Lower leg skin (tissue), 4 donors: ENCODE measurements at places on chromosomes 5 and 9. TPM values are rescaled to one million over a fixed set of nuclear protein-coding genes. Genes with fewer than 3 reads are reported as not detected.
A peak's percentile ranks its signal among the peaks of the same experiment; 100 is the strongest.

DNA sequence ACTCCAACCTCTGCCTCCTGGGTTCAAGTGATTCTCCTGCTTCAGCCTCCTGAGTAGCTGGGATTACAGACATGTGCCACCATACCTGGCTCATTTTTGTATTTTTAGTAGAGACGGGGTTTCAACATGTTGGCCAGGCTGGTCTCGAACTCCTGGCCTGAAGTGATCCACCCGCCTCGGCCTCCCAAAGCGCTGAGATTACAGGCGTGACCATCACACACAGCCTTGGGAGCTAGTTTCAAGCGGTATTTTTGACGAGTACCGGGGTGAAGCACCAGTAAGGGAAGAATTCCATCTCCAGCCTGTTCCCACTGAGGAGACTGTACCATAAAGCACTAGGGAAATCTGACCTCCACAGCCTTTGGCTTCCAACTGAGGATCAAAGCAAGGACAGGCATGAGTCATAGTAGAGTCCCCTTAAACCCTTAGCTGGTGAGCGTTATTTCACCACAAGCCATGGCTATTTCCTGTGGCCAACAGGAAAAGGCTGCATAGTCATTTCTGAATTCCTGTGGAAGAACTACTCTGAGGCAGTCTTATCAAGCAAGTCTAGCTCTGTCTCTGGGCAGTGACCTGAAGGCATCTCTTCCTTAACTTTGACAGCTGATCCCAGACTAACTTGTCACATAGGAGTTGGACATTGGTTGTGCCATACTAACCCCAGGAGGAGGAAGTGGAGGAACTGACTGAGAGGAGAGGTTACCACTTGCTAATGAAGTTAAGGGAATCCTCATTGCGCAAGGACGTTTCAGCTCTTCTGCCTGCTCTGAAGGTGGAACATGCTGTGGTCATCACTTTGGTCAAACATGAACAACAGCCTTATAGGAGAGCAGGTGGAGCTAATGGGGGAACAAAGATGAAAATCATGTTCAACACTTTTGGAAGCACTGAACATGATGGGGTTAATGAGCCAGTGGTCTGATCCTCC lies 85.8 kb upstream of the DMRT1 start:
- no peak for DNase-seq

DNA sequence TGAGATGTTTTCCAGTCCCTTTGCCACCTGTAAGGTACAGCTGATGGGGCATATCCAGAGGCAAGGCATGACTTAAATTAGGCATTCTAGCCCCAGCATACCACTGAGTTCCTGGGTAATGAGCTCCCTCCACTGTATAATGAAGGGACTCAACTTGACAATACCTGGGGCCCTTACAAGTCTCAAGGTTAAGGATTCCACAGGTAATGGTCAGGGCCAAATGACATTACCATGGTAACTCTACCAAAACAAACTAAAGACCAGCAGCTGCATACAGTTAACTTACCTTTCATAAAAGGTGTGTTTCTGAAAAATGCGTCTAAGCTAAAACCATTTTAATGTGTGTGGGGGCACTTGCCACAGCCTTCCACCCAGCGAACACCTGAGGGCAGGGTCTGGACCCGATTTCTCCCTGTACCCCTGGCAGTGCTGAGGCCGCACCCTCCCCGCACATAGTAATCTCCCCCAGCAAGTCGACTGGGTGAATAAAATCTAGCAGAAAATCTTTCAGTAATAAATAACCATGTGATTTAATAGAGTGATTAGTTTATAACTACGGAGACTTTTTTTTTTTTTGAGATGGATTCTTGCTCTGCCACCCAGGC lies 24.2 kb downstream of the CCDC69 start:
- DNase-seq: peak; percentile 28

DNA sequence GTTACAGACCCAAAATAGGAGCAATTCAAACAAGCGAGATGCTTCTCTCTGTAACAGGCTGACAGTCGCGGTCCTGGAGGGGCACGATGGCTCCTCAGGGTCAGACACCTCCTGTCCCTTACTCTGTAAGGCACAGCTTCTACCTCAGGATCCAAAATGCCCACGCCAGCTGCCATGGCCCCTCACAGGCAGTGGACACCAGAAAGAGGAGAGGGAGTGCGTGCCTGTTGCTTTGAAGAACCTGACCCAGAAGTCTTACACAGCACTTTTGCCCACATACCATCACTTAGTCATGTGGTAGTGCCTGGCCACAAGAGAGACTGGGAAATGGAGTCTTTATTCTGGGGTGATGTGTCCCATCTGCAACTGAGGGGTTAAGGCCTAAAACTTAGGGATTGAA lies 11.6 kb upstream of the ABL1 start:
- DNase-seq: no peak

DNA sequence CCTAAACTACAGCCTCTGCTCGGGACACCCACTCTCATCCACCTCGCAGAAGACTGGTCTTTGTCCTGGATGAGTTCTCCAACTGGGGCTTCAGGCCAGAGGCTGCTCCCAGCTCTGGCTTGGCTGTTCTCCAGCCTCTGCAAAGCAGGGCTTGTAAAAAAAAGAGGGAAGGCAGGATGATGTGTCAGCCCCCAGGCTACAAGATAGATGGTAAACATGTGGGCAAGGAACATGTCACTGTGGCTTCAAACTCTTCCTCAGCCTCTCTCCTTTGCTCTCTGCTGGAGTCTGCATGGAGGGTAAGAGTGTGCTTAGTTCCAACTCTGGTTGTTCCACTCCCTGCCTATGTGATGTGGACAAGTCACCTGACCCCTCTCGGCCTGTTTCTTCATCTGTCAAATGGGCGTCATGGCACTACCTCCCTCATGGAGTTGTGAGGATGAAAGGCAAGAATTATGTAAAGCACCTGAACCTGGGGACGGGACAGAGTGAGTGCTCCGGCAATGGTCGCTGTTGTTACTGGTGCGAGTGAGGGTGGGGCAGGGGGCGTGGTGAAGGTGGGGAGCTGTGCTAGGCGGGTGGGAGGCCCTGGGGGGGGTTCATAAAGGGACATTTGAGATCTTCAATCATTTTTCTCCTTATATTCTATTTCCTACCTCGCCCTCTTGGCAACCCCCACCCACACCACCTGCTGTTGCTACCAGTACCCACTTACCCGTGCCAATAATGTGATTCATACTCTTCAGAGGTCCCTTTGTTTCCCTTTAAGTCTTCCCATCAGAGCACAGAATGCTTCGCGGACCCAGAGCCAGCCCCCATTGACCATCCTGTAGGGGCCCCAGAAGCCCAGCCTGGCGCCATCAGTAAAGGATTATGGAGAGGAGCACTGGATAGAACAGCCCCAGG lies 6.8 kb upstream of the ZNF79 start:
- no peak for DNase-seq

GRCh38 chr5:133356984-133357421 lies 255.3 kb downstream of the FSTL4 start:
- DNase-seq: no peak

GRCh38 chr5:177310757-177311391 lies 824 bp downstream of the MXD3 start:
- peak; percentile 86 for DNase-seq

DNA sequence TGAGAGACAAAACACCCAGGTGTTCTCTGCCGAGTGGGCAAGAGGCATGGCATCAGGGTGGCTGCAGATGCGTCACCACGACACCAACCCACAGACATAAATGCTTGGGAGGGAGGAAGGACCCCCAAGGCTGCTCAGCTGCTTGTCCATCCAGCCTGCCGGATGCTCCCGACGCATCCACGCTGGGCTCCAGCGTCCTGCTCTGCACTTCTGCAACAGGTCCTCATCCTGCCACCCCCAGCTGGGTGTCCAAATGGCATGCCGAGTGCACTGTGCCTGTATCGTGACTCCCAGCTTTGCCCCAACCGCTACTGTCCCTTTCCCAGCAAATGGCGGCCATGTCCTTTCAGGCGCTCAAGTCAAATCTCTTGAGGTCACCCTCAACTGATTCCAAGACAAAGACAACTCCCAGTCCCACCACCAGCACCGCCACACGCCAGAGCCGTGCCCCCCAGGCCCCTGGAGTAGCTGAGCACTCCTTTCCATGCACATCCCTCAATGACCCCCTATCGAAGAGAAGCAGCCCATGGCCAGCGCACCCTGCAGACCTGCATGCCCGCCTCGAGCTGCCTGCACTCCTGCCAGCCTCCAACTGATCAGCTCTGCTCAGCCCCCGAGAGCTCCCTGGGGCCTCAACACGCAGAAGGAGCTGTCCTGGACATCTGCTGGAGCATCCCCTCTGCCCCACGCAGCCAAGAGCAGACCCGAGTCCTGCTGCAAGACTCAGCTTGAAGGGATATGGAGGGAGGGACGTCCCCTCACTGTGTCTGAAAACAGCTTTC lies 116.7 kb downstream of the ROR2 start:
- no peak for DNase-seq

DNA sequence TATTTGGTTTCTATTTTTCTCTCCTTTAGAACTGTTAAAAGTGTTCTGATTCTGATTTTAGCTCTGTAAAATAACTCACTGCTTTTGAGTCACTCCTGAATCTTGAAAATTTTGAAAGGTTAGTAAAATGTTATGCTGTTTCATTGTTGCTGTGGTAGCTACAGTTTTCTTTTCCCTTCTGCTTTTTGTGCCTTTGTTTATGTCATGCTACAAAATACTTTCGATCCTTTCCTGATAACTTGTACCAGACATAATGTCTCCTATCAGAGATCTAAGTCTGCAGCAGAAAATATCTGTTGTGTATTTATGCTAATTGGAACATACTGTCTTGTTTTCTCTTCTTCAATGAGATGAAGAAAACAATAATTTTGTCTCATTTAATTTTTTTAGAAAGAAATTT lies 26.9 kb upstream of the CEP120 start:
- no peak for DNase-seq

GRCh38 chr5:175741556-175741955 lies 83.7 kb downstream of the HRH2 start:
- DNase-seq: no peak

- DNase-seq: no peak
These were observed 127.0 kb downstream of the NNT start for GRCh38 chr5:43729846-43730478.

DNA sequence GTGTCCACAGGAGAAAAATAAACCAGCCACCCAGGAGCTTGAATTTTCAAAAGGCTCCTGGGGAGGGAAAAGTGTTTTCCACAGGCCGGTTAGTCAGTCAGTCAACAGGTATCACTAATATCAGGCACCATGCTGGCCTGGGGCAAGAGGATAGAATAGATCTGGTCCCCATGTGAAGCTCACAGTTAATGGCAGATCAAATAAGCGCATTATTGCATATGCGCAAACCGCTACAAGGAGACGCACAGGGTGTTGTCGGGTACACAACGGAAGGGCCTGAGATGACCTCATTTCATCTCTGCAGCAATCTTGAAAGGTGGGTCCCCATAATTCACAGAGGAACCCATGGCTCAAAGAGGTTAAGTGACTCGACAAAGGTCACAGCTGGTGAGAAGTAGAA lies 260.7 kb downstream of the CRB2 start:
- DNase-seq: no peak

DNA sequence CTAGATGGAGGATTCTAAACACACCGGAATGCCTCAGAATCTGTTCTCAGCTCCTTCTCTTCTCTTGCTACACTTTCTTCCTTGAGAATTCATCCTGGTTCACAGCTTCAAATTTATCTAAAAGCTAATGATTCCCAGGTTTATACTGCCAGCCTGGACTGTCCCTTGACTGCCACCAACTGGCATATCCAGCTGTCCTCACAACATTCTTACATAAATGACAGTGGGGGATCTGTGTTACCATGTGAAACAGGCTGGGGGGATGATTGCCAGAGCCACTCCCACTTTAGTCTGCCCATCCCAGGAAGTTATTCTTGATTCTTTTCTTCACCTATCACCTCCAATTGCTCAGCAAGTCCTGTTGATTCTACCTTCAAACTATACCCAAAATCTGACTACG lies 27.2 kb upstream of the ZFR start:
- DNase-seq: no peak

- no peak for DNase-seq
These were observed 1055.9 kb downstream of the CDH18 start for GRCh38 chr5:18932081-18932480.

DNA sequence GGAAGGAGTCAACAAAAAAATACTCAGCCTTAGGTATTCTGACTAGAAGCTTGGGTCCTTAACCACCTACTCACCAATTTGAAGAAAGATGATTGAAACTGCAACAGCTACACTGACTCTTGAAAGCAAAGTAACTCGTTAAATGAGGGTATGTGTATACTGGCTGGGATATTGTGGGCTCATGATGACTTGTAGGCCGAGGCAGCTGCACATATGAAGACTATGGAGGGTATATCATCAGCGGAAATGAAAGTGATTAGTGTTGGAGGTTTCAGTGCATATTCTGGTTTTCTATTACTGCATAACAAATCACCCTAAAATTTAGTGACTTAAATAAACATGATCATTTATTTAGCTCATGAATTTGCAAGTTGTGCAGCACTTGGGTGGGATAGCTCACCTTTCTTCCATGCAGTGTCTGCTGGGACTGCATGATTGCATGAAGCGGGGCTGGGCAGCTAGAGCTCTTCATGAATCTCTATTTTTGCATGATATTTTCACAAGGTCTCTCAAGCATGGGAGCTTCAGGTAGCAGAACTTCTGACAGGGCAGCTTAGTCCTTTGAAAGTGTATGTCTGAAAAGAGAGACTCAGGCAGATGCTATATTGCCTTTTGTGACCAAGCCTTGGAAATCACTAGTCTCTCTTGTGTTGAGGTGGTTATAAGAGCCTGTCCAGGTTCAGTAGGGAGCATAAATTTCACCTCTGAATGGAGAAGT lies 96.1 kb upstream of the CDKN2B start:
- no peak for DNase-seq

DNA sequence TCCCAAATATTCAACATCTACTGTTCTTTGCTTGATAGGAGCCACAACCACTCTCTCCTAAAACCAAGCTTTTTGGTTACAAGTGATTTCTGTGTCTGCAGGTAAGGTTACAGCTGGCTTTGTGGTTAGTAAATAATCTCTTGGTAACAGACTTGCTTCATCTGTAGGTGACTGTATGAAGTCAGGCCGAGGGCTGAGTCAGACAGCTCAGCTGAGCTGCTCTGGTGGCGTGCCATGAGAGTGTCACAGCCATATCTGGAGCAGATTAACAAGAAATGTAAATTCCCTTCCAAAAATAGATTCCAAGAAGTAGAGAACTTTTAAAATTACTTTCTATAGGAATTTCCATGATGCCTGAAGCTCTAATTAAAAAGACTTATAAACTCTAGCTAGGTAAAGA lies 23.7 kb upstream of the TAS2R1 start:
- no peak for DNase-seq

SPOCK1 gene
- total RNA-seq: 13.5 TPM

OR1J1 gene
- total RNA-seq: not detected

PDGFRB gene
- total RNA-seq: 88.7 TPM

ACTBL2 gene
- 2.2 TPM for total RNA-seq

MARCHF11 gene
- total RNA-seq: not detected

C5 gene
- 5.2 TPM for total RNA-seq
